A549 (cell line): ENCODE measurements at places on chromosomes 13 and 19. TPM values are rescaled to one million over a fixed set of nuclear protein-coding genes. Genes with fewer than 3 reads are reported as not detected.
A peak's percentile ranks its signal among the peaks of the same experiment; 100 is the strongest.

KLK12 gene
- polyA plus RNA-seq = not detected in 3 replicates

LILRB5 gene
- not detected in 3 replicates for polyA plus RNA-seq

DNA sequence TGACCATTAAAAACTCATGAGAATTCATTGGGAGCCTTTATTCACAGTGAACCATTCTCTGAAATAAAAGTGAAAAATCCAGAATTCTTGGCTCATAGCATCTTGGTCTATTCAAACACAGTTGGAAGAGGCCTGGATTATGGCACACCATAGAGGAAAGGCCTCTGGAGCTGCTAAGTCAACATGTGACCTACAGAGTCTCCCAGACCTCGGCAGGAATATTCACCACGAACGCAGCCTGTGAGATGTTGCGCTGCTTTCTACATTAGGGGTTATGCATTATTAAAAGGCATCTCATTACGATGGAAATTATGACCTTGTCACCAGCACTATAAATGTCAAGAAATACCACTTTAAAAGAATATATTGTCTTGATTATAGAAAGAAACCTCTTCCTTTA lies 132.6 kb downstream of the EFNB2 start:
- DNase-seq = no peak

- peak; percentile 45 for DNase-seq
These were observed 18.7 kb downstream of the GPR180 start for GRCh38 chr13:94620286-94620896.

DNA sequence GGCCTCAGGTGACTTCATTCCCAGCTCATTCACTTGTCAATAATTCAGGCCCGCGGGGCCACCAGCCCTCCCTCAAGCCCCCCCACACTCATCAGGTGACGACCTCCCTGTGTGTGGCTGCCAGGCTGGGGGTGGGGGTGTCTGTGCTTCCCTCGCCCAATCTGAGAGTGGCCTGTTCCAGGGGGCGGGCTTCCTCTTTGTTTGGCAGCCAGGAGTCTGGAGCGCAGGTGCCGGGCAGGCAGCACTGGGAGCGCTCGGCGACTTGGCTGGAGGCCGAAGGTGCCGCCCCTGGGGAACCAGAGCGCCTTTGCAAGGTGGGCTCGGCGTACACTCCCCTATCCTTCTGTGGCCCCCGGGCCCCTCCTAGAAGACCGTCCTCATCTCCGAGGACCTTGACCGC lies 5.4 kb upstream of the ZNF98 start:
- DNase-seq = no peak

- no peak for DNase-seq
These were observed 139.9 kb downstream of the MRPL57 start for GRCh38 chr13:21316376-21316775.
